ENCODE measurements at places on chromosomes 12 and 14. TPM values are rescaled to one million over a fixed set of nuclear protein-coding genes. Genes with fewer than 3 reads are reported as not detected.

DNA sequence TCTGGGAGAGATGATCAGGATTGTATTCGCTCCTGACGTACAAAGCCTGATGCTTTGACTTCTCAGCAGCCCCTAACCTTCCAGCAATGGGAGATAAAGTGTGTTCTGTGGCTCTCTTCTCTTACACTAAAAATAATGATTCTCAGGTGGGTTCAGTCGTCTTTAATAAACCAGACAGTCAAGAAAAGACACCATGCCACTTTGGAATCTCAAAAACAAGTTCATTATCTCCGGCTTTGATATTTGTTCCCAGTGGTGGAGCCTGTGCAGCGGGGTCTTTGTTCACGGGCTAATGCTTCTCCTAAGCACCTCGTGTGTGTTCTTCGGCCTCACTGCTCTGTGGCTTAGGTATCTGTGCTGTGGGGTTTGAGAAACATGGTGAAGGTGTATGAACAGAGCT, 1.6 kb downstream of the ACVR1B start:
- DNase-seq = no peak

DNA sequence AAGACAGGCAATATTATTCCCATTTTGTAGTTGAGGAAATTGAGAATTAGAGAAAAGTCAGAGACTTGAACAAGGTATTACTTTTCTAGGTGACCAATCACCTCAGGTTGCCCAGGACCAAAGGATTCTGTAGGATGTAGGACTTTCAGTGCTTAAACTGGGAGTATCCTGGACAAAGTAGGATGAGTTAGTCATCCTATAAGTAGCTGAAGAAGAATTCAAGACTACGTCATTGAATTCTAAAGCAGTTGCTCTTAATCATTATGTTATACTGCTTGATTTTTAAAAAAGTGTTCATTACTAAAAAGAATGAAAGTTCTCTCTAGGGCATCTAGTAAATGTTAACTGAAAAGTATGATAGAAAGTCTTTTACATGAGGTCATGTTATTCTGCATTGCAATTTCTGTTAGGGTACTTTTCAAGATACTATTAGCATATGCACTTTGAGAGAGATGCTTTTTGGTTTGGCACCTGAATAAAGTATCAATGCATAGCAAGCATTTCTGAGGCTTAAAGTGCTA, 101.7 kb downstream of the RTN1 start:
- DNase-seq = no peak

GRCh38 chr14:43522901-43523300, 984.2 kb downstream of the FSCB start:
- no peak for DNase-seq

Gene TSPAN9
- total RNA-seq = 7.7 TPM

GRCh38 chr14:23432946-23433345, 2.5 kb downstream of the MYH7 start:
- no peak for DNase-seq

- no peak for DNase-seq
These were observed 197.8 kb downstream of the PTPRO start for GRCh38 chr12:15520083-15520482.

- DNase-seq = peak; percentile 32
These were observed 446 bp upstream of the ZNF641 start for GRCh38 chr12:48351022-48351708.

Gene SUOX
- 20.7 TPM for total RNA-seq

DNA sequence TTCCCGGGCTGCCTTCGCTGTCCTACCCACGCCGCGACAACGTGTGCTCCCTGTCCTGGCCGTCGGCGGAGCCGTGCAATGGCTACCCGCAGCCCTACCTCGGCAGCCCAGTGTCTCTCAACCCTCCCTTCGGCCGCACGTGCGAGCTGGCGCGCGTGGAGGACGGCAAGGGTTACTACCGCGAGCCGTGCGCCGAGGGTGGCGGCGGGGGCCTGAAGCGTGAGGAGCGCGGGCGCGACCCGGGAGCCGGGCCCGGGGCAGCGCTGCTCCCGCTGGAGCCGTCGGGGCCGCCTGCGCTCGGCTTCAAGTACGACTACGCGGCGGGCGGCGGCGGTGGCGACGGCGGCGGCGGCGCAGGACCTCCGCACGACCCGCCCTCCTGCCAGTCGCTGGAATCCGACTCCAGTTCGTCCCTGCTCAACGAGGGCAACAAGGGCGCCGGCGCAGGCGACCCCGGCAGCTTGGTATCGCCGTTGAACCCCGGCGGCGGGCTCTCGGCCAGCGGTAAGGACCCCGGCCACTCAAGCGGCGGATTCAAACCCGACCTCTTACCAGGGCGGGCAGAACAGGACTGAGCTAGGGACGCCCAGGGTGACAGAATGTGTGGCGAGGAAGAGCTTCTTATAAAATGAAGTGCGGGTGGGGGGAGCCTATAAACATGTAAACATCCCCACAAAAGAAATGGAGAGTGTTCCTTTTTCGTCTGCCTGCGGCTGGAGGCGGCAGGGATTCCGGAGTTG, 503 bp downstream of the HOXC12 start:
- DNase-seq = no peak

Data from Panc1 (cell line).